ENCODE measurements at places on chromosomes 12 and 14.

DNA sequence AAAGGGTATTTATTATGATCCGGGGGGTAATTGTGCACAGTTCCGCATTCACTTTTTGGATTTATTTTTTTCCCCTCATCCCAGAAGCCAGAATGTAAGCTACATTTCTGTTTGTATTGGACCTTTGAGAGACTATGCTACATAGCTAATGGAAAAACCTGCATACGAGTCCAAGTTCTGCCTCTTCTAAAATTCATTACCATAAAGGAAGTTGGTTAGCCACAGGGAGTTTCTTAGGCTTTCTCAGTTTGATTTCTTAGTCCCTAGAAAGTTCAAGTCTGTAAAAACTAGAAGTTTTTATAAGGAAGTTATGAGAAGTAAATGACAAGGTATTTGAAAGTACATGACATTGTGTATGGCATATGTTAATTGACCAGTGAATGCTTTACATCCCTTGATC, 138.7 kb downstream of the PDE3A start:
- no peak for DNase-seq

GRCh38 chr12:442235-442884, 17.4 kb upstream of the B4GALNT3 start:
- DNase-seq: no peak

- no peak for DNase-seq
Measured at GRCh38 chr14:51668870-51669269, 17.2 kb downstream of the FRMD6 start.

GRCh38 chr14:46344327-46344937, 307.1 kb downstream of the RPL10L start:
- no peak for DNase-seq

GRCh38 chr12:113165521-113166450, 16.3 kb downstream of the CFAP73 start:
- DNase-seq: no peak

- no peak for DNase-seq
Measured at GRCh38 chr14:53355581-53356112, 202.5 kb upstream of the DDHD1 start.

- DNase-seq: no peak
Measured at GRCh38 chr12:129720618-129721017, 183.2 kb downstream of the TMEM132D start.

DNA sequence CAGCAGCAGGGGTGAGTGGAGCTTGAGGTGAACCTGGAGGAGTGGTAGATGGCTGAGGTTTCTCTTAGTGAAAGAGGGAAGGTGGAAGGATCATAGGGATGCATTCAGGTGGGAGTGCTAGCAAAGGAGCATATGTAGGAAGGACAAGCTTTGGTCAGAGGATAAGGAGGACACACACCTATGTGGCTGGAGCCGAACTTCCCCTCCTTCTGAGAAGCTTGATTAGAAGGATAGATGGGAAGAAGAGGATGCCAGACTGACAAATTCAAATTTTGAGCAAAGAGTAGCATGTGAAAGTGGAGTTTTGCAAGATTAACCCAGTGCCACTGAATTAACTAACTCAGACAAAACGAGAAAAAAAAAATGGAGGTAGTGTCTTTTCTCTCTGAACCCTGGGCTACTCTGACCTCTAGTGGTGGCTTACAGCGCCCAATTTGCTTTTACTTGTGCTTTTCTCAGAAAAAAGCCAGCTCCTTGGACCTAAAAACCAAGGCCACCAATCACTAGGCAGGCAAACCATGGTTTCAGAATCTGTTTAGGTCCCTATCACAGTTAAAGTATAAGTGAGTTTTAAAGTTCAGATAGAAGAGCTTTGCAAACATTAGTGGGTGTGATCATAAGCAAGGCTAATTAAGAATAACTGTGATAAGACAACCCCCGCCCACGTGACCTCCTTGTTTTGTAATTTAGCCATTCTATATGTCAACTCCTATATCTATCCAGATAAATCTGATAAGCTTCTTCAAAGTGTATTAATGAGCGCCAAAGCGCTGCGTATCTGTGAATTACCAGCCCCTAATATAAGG, 15.5 kb downstream of the EMP1 start:
- DNase-seq: no peak

DNA sequence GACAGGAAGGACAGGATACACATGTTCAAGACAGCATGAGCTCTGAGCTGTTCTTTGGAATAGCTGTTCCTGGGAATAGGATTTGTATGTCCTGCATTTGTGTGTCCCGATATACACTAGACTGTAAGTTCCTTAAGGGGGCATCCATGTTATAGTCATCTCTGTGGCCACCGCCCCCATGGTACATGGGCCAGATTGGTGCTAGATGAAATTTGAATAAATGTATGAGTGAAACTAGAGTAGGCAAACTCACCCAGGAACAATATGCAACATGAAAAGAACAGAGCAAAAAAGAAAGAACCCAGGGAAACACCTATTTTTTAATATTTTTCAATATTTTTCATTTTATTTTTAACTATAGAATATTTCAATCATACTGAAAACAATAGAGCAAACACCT, 25.1 kb upstream of the KRT77 start:
- DNase-seq: no peak

DNA sequence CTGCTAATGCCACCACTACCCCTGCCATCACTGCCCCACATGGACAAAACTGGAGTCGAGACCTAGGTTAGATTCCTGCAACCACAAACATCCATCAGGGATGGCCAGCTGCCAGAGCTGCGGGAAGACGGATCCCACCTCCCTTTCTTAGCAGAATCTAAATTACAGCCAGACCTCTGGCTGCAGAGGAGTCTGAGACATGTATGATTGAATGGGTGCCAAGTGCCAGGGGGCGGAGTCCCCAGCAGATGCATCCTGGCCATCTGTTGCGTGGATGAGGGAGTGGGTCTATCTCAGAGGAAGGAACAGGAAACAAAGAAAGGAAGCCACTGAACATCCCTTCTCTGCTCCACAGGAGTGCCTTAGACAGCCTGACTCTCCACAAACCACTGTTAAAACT, 7.1 kb upstream of the OAS2 start:
- no peak for DNase-seq

DNA sequence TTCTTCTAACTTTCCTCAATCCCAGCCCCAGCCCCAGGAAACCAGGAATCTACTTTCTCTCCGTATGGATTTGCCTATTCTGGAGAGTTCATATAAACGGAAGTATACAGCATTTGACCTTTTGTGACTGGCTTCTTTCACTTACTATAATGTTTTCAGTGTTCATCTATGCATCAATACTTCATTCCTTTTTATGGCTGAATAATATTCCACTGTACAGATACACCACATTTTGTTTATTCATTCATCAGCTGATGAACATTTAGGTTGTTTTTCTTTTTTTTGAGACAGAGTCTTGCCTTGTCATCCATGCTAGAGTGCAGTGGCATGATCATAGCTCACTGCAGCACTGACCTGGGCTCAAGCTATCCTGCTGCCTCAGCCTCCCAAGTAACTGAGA, 3.9 kb upstream of the PLEKHG3 start:
- no peak for DNase-seq

DNA sequence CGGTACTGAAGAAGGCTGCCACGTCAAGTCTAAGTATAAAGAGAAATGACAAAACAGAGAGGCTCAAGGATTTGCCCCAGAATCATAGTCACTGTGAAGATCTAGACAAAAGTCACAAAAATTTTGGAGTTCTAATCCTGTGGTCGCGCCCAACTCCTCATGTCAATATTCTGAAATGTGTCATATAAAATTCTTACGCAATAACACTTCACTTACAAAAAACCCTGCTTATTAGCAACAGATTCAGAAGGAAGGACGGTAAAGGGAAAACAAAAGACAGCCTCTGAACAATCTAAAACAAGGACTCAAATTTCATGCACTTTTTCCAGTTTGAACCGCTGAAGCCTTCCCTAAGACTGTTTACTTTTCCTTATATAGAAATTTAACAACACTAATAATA, 94.7 kb downstream of the TSPAN8 start:
- DNase-seq: no peak

DNA sequence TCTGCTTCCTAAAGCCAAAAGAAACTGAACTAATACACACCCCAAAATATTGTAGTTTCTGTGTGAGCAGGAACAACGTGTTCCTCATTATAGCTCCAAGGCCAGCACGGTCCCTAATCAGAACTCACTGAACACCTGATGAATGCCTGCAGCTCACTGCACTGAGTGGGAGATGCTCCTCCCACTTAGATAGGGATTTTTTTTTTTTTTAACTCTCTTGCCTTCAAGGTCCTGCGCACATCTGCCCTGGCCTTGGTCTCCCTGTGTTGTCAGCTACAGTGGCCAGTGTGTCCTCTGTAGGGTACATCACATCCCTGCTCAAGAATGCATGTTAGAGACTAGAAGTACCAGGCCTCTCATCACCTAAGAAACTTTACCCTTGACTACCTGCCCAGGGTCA, 44.3 kb upstream of the TMPO start:
- DNase-seq: no peak

DNA sequence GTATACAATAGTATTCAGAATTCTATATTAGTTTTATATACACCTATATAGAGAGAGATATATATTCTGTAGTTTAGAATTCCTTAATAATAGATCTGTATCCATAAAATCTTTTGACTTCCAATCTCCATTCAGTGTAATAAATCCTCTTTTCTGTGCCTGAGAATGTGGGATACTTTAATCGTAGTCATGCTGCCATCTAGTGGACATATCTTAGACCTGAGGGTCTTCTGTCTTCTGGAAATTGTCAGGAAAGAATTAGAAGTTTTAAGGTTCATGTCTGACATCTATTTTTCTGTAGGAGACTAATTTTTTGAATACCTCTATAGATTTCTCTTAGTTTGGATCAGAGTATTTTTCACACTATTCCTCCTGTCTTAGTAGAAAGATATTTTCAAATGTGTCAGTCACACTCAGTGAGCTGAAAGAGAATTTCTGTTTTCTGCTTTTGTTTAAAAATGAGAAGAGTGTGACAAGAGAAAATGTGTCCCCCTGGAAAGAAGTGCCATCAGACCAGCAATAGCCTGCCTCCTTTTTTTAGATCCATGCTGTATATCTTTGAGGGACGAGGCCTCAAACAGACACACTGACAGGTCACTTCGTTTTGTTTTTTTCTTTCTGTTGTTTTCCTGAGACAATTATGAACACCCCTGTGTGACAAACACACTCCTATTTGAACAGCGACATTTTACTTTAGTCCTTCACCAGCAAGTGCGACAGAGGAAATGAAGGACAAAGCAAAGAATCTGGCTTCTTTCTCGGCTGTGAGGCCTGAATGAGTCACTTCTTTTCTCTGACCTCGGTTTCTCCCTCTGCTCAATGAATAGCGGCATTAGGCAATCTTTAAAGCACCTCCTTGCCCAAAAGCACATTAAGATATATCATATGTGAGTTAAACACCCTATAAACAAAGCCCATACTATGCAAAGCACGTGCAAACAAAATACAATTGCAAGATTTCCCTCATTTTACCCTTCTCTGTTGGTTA, 96.3 kb downstream of the GALC start:
- DNase-seq: peak; percentile 5

GRCh38 chr12:63445224-63445880, 222.9 kb downstream of the DPY19L2 start:
- no peak for DNase-seq

DNA sequence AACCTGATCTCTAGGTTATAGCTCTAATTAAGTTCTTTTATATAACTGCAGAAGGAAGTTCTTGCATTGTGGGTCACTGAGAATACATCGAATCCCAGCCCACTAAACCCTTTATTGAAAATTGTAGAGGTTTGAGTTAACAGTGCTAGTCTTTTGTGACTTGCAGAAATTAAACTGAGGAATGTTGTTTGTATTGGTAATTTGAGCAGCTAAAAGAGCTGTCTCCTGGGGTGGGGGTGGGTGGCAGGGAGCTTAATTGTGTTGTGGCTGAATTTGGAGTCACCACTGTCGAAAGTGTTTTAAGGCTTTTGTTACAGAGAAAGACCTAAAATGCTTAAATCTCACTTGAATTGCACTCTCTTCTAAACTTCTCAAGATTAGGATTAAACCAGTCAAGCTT, 3.2 kb upstream of the COX8C start:
- DNase-seq: no peak

GRCh38 chr12:92365333-92365732, 219.7 kb upstream of the BTG1 start:
- no peak for DNase-seq

- DNase-seq: no peak
Measured at GRCh38 chr14:105974902-105975301, 448.5 kb downstream of the TMEM121 start.

DNA sequence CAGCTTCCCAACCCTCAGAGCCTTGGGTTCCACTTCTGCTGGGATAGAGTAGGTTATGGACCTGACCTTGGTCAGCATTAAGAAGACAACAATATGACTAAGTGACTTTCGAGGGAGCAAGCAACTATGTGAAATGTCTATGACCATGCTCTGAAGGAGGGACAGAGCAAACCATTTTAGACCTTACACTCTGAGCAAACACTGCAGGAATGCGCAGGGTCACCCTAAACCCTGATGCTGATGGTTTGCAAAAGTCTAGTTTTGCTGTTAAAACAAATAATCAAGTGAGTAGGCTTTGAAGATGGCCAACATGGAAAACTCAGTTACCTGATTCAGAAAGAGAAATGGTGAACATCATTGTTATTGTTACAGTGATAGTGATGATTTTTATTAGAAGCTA, 8.7 kb downstream of the ZCCHC8 start:
- DNase-seq: no peak

DNA sequence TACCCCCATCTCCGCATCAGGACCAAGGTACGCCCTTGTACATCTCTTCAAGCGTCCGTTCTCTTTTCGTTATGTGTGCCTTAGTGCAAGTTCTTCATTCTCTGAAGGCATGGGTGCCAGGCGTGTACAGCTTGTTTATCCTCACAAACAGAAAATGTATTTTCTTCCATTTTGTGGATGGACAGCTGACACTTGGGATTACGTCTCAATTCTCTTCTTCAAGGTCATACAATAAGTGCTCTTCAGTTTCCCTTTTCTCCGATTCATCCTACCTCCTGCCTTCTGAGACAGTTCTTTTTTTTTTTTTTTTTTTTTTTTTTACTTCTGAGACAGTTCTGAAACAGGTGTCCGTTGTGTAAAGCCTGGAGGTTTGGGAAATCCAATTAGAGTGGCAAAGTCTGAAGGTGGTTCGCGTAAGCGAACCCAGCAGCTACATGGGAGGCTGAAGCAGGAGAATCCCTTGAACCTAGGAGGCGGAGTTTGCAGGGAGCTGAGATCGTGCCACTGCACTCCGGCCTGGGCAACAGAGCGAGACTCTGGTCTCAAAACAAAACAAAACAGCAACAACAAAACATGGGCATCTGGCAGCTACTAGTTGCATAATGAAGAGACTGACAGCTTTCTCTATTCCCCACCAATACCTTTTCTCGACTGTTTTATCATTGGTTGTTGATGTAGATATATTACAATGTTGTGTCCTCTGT, 734 bp downstream of the COX6A1 start:
- DNase-seq: no peak

DNA sequence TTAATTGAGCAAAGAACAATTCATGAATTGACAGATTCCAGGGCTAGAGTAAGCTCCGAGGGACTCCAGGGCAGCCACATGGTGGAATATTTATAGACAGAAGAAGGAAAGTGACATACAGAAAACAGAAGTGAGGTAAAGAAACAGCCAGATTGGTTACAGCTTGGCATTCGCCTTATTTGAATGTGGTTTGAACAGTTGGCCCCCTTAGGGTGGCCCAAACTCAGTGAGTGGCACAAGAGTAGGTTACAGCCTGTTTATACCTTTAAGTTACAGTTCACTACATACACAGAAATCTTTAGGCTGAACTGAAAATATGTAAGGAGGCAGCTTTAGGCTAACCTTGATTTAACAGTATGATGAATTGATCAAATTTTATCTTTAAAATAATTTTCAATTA, 174.5 kb upstream of the CNOT2 start:
- DNase-seq: no peak
